ENCODE measurements at places on chromosomes 5 and 9.

DNA sequence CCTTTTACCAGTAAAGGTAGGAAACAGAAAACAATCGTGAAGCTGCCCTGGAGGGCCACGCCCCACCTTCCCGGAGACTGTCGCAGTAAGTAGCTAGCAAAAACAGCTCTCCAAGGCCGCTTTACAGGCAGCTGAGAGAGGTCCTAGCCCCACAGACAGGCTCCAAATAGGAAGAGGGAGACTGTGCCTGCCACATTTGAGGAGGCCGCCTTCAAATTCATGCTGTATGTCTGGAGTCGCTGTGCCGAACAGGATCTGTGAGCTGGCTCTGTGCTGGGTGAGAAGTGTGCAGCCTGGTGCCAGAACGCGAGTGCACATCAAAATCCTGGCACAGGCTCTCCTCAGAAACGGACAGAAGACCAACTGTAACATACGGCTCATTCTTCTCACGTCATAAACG lies 582.2 kb downstream of the CETN3 start:
- no peak for DNase-seq

- DNase-seq: no peak
Observed at GRCh38 chr5:159071382-159071781, 28.3 kb downstream of the EBF1 start.

GRCh38 chr9:5452286-5452609 lies 1.9 kb downstream of the CD274 start:
- no peak for DNase-seq

DNA sequence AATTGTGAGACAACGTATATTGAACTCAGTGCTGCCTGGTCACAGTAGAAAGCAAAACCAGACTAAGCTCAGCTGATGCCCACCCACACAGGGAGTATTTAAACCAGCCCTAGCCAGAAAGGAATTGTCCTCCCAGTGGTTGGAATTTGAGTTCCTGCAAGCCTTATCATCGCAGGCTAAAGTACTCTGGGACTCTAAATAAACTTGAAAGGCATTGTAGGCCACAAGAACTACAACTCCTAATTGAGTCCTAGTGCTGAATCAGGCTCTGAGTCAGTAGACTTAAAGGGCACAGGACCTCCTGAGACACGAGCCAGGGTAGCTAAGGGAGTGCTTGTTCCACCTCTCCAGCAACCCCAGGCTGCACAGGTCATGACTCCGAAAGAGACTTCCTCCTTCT lies 171.4 kb downstream of the MCTP1 start:
- DNase-seq: no peak

DNA sequence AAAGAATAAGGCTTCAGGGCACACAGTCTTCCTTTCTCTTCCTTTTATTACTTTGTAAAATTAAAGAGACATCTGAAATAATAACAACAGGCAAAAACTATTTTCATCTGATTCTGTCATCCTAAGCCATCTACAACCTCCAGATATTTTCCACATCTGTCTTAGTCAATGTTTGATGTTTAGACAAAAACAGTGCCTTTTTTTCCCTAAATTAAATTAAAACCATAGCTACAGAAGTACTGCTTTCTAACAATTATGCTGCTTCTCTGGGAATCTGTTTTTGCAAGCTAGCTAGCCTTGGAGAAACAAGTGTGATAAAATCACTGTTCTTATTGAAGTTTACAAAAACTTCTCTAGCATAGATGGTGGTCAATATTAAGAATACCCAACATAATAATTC lies 95.4 kb downstream of the KIAA0825 start:
- DNase-seq: no peak

DNA sequence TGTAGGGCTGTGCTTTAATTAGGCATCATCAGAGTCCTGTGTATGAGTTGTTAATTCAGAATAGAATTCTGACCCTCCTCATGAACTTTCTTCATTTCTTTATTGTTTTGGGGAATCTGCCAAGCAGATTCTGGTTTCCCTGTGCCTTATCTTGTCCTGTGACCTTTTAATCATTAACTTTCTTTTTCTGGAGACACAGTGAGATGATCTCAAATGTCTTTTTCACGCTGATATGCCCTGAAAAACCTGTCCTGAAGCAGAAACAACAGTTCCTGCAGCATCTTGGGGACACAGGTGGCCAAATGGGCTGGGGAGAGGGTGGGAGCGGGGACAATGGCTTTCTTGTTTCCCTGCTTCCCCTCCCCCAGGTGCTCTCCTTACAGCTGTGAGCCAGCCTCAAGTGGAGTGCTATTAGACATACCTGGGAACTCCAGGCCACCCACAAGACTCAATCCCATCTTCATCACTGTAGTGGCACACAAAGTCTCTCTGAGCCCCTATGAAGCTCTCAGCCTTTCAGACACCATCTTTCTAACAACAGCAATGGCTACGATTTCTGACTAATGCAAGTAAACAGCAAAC lies 213.8 kb downstream of the ATP10B start:
- no peak for DNase-seq

GRCh38 chr5:154642499-154643245 lies 112.5 kb upstream of the LARP1 start:
- no peak for DNase-seq
